SJSA1 (cell line): ENCODE measurements at places on chromosomes 1 and 21.

DNA sequence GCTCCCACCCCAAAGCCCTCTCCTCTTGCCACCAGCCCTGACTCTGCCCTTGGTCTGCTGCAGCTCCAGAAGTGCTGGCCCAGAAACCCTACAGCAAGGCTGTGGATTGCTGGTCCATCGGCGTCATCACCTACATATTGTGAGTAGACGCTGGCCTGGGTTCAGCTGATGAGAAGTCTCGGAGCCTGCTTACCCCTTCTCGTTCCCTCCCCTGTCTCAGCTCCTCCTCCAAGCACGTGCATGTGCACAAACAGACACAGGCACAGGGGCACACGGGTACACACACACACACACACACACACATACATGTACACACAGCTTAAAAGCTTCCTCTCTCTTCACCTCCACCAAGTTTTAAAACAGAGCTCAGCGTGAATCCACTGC is 24.3 kb downstream of the CAMK1G start:
- DNase-seq: no peak

DNA sequence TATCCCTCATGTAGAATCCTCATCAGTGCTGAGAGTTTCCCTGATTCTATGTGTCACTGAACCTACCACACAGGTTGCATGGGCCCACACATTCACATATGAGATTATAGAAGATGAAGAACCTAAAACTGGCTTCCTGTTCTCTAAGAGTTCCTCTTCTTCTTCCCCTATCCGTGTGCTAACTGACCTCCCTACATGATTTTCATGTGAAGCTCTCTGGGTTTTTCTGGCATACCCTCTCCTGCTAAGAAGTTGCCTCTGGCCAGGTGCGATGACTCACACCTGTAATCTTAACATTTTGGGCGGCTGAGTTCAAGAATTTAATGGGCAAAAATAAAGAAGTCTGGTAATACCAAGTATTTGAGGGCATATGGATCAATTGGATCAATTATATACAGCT is 5.5 kb upstream of the CD244 start:
- DNase-seq: no peak

- no peak for DNase-seq
These were observed 77.2 kb downstream of the SCCPDH start for GRCh38 chr1:246801241-246802020.

DNA sequence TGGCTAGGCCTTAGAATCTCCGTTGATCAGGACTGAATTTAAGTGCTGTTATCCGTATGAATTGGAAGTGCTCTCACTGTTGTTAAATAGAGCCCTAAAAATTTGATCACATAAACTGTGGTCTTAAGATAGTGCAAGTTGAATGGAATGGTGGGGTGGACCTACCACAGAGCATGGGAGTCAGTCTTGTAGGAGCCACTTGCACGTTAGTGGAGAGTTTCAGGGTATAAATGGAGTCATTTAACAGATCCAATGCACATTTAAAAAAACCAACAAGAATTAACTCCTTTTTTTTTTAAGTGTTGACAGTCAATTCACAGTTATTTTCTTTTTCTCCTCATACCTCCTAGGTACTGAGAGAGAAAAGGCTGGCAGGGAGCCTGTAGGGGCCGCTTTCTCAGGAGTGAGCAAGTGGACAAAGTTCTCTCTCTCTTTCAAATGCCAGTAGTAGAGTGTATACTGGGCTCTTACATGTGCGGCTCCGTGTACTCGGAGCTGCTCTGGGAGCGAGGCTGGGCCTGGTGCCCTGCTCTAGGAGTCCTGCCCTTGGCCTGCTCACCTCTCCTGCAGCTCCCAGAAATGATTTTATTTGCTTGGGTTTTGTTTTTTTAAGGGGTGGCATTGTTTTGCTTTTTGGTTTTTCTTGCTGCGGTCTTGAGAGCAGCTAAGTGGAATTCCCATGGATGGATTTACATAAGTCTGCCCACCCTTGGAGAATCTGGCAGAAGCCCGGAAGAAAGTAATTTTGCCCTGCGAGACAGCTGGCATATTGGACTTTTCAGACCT is 91.3 kb downstream of the ATP5PO start:
- peak; percentile 89 for DNase-seq

GRCh38 chr21:41821081-41821755 is 54.4 kb upstream of the RIPK4 start:
- DNase-seq: no peak

DNA sequence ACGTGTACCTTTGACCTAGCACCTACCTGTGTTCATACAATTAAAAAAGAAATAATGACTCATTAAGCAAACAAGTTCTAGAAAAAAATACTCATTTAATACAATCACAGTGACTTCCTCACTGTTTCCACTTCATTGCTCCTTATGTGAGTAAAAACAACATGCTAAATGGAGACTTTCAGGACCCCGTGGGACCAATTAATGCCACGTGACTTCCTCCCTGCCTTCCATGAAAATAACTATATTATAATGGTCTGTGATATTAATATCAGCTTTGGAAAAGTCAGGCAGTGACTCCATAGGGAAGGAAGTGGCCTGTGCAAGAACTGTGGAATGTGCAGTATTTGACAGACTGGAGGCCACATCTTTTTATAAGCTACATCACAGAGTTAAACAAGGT is 337.8 kb downstream of the HLX start:
- no peak for DNase-seq

GRCh38 chr1:156804572-156805243 is 11.9 kb downstream of the SH2D2A start:
- DNase-seq: no peak

DNA sequence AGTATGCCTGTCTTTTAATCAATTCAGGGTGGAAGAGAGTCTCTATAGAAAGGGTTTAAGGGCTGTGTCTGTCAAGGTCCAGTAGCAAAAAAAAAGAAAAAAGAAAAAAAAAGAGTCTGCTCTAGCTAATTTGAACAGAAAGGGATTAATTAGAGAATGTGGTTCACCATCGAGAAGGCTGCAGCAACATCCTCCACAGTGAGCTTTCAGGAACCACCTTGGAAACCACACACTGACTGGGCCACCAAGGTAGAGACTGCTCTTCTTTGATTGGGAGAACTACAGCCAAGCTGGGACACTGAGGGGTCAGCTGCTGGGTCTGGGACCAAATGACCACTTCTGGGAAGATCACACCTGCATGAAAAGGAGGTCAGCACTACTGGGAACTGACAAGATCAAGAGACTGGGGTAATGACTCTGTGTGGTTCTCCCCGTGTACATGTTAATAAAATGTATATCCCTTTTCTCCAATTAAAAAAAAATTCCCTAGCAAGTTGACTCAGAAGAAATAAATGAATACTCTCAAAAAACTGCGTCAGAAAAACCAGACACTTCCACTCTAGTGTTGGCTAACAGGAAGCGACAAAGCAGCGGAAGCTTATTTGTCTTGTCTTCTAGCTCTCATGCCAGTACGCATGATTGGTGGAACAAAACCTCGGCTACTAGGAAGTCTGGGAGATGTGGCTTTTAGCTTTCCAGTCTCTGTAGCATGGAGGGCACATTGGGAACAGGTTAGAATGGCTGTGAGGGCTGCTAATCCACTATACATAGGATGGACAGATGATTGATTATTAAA is 60.0 kb upstream of the IVNS1ABP start:
- no peak for DNase-seq

DNA sequence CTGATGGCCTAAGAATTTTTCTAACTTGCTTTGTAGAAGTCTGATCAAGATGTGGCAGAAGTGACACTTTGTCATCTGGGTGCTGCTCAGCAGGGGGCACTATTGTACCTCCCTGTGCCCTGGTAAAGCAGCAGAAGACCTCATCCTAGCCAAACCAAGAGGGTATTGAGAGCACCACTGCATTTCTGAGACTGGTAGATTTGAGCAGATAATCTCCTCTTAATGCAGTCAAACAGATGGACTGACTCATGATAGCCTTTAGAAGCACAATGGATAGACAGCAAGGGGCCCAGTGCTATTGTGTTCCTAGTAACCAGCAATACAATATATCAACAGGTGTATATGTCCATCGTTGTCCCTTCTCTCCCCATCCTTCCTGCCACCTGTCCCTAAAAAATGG is 5.7 kb downstream of the TPM3 start:
- DNase-seq: no peak

DNA sequence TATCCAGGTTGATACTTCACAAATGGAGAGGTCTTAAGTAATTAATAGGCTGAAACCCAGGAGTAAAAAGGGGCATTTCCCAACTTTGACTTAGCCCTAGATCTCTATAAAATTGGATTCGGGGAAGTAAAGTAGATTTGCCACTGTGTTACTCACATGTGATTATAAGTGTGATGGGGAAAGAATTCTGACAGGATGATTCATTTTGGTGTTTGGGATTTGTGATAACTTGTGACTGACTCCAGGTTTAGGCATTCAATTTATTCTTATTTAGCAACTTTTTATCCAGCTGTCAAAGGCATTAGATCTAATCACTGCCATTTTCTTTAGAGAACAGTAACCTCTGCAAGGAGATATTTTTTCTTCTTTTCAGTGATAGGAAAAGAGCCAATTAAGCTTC is 175.5 kb downstream of the ASTN1 start:
- no peak for DNase-seq

DNA sequence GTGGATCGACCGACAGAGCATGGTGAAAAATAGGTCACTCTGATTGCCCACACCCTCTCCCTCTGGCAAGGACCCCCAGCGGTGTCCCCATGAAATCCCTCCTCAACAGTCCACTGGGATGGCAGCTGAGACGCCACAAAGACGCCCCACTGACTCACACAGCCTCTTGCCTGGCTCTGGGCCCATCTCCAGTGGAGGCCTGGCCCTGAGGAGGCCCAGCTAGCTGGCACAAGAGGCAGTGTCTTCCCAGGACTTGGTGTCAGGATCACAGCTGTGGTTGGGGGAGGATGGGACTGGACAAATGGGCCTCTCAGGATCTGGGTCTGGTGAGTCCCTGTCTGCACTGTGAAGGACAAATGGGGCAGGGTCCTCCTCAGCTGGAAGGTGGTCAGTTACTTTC is 4.6 kb downstream of the ALX3 start:
- no peak for DNase-seq

GRCh38 chr21:26127918-26128317 is 42.7 kb downstream of the APP start:
- peak; percentile 78 for DNase-seq

DNA sequence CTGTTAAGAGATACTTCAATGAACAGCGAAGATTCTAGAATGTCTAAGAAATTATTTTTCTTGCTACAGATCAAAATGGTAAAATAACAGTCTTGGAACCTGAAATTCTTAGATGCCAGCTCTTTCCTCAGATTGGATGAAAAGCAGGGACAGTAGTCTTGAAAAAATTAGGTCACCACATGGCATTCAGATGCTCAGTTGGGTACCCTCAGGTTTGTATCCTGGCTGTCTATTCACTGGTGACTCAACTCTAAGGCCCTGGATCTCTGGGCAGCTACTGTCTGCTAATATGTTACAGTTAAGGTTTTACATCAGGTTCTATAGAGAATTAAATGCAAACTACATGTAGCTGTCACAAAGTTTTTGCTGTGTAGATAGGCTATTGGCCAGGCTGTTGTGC is 528.9 kb upstream of the ADAMTS5 start:
- DNase-seq: no peak

DNA sequence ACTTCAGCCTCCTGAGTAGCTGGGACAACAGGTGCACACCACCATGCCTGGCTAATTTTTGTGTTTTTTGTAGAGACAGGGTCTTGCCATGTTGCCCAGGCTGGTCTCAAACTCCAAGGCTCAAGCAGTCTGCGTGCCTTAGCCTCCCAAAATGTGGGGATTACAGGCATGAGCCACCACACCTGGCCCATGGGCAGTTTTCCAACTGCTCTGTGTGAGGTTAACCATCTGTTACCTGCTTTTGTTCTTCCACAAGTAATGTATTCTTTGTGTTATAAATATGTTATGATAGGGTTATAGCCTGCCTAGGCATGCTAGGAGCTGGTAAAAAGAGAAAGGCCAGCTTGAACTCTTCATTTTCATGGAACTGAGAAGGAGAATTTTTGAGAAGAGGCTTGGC is 30.7 kb downstream of the TUFT1 start:
- DNase-seq: no peak

DNA sequence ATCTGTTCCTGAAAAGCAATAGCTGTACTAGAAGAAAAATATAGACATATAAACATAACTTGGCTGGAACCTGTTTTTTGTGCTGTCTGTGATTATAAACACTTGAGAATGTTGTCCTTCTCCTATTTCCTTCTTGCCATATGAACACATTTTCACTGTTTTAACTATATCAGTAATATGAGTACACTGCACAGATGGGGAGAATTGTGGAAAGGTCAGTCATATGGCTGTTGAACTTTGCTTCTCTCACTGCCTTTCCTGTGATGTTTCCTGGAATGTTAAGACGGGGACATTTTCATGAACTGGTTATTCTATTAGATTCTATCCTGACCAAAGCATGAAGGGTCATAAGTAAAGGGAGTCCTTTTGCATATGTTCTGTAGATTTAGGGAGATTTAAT is 24.9 kb downstream of the HMCN1 start:
- DNase-seq: no peak

- DNase-seq: no peak
These were observed 605.5 kb downstream of the SMYD3 start for GRCh38 chr1:245901565-245901964.

DNA sequence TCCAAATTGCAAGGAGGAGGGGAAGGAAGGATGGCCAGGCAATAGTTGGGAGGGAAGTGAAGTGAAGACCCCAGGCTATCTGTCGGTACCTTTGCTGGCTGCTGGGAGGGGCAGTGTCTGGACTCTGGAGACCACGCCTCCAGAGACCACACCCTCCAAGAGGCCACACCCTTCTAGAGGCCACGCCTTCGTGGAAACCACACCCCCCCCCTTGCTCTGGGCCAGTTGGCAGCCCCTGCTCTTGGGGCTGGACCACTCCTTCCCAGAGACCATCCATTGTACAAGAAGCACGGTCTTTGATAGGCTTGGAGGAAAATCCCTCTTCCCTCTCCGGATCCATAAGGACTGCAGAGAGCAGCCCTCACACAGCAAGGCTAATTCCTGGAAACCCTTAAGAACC is 73.1 kb downstream of the RYR2 start:
- DNase-seq: no peak

- DNase-seq: no peak
These were observed 105.3 kb upstream of the CLDN14 start for GRCh38 chr21:36584980-36585940.

DNA sequence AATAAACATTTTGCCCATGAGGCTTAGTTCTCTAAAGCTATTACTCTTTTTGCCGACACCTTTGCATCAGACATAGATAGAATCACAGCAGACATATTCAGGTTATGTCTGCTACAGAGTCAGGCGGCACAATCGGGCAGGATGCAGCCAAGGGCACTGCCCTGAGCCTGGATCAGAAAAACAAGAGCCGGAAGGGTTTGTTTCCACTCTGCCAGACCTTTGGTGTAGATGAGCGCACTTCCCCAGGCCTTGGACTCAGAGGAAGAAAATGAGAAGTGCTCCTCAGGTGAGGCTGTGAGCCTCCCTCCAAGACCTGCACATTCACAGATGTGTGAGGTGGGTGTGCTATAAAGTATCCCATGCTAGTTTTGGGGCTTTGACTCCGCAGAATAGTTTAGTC is 43.7 kb downstream of the GNG12 start:
- DNase-seq: no peak

GRCh38 chr21:22650226-22650625 is 1652.0 kb downstream of the NCAM2 start:
- no peak for DNase-seq
